Activated gamma-delta T cell (primary cell): ENCODE measurements at places on chromosomes 2 and 18.

- DNase-seq: no peak
Measured at GRCh38 chr2:117703858-117704257, 110.6 kb upstream of the DDX18 start.

GRCh38 chr2:220572385-220572784 is 945.0 kb downstream of the SLC4A3 start:
- DNase-seq: no peak

- no peak for DNase-seq
Measured at GRCh38 chr2:62177392-62178049, 18.4 kb upstream of the B3GNT2 start.

DNA sequence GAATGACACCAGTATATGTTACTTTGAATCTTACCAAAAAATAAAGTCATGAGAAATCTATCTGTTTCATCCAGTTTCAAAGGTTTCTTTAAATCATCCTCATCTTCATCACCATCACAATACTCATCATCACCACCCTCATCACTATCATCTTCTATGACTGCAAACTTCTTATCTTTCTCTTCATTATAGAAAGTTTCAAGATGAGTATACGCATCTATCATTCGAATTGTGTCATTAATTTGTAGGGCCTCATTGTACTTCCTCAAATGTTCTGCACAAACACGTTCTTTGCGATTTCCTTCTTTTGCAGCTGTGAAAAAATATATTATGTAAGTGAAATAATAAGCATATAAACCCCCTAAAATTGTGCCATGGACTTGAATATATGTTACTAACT is 34.1 kb upstream of the FAP start:
- DNase-seq: no peak

- no peak for DNase-seq
Measured at GRCh38 chr2:179614121-179614520, 247.3 kb downstream of the ZNF385B start.

- DNase-seq: no peak
Measured at GRCh38 chr2:88591698-88592097, 35.6 kb downstream of the EIF2AK3 start.

DNA sequence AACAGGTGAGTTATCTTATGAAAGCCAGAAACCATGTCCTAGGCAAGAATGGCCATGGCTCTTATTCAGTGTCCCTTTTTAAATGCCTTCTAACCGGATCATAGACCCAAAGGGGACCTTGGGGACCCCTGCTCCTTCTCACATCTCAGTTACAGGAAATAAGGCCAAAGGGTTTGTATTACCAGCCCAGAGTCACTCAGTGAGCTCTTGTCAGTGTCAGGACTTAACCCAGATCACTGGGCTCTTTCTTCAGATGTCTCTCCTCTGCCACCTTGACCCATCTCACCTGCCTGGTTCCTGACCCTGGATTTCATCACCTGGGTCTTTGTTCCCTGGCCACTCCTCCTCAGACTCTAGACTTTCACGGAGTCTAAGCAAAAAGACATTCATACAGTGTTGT is 556.7 kb downstream of the CMPK2 start:
- DNase-seq: no peak

- DNase-seq: no peak
Measured at GRCh38 chr18:21833604-21834298, 93.2 kb downstream of the MIB1 start.

DNA sequence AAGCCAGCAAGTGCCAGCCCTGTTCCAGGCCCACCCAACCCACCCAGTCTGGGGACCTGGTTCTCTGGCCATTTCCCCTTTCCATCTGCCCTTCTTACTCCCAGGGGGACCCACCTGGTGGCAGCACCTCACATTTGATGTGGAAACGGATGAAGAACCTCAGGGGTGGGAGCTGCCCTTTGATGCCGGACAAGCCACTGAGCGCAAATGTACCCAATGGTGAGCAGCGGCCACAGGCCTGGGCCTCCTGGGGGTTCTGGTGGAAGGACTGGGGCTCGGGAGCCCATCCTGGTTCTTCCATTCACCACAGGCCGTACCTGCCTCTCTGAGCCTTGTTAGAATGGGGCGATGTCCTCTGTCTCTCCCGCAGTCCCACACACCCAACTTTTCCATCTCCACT is 84.7 kb downstream of the EPAS1 start:
- DNase-seq: no peak

DNA sequence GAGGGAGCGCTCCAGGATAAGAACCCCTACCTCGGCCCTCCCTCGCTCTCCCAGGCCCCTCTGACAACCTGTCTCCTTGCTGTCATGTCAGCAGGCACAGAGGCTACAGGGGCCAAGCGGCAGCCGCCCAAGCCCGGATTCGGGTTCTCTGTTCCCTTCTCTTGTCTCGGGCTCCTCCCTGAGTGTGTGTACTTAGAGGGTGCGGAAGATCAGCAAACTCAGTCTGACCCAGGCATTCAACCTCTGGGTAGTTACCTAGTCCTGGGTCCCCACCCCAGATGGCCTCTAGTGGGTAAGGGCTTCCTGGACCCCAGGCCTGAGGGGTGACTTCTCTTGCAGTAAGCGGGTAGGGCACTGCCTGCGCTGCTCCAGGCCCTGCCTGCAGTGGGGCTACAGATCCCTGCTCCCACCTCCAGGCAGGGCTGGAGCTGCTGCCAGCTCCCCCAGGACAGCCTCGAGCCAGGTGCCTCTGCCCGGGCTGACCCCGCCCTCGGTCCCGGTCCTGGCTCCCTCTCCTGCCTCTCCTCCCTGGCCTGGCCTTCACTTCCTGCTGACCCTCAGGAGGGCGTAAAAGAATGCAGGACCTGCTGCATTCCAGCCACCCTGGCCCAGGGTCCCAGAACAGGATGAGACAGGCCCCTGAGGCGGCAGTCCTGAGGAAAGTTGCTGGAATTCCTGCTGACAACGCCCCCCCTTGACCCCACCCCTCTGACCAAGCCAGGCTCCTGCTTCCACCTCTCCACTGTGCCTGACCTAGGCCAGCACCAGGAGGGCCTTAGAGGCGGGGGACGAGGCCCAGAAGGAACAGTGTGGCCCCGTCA is 22.0 kb downstream of the GPC1 start:
- no peak for DNase-seq

DNA sequence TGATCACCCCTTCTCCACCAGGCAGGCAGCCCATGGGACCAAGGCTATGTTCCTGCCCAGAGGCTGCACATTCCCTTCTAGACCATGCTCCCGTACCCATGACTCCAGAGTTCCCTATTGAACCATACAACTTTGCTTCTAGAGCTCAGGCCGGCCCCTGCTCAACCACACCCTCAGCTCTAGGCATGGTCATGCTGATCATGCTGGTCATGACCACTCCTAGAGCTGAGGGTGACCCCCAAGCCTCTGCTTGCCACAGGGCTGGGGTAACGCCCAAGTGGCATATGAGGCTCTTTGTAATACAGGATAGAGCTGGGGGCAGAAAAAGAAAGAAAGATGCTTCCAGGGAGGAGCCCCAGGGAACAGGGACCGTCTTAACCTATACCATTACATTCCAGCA is 301.8 kb downstream of the SP3 start:
- DNase-seq: no peak

DNA sequence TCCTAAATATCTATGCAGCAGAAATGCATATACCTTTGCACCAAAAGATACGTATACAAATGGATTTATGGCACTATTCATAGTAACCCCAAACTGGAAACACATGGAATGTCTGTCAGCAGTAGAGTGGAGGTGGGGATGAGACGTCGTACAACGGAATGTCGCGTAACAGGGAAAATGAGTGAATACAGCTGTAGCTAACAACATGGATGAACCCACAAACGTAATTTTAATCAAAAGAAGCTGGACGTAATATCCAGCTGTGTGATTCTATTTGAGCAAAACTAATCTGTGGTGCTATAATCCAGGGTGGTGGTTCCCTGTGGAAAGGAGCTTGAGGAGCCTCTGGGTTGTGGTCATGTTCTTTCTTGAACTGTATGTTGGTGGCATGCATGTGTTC is 89.9 kb downstream of the MTA3 start:
- DNase-seq: no peak

- no peak for DNase-seq
Measured at GRCh38 chr2:120832296-120833070, 96.8 kb downstream of the GLI2 start.

GRCh38 chr2:69554981-69555380 is 88.6 kb downstream of the AAK1 start:
- no peak for DNase-seq

- no peak for DNase-seq
Measured at GRCh38 chr2:120609826-120610395, 125.8 kb upstream of the GLI2 start.

DNA sequence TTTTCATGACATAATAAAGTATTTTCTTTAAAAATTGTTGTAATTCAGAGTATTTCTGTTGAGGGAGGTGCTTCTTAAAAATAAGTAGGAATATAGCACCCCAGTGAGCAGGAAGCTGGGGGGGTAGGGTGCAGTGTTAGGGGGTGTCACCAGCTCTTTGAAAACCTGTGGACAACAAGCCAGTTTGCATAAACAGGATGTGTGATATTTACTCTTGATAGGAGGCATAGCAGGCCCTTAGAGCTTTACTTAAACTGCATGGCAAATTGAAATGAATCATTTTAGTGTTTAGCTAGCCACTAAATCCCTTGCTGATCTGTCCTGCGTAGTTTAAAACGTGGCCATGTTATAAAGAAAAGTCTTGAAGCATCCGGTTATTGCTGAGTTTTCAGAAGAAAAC is 8.4 kb downstream of the TGIF1 start:
- no peak for DNase-seq

DNA sequence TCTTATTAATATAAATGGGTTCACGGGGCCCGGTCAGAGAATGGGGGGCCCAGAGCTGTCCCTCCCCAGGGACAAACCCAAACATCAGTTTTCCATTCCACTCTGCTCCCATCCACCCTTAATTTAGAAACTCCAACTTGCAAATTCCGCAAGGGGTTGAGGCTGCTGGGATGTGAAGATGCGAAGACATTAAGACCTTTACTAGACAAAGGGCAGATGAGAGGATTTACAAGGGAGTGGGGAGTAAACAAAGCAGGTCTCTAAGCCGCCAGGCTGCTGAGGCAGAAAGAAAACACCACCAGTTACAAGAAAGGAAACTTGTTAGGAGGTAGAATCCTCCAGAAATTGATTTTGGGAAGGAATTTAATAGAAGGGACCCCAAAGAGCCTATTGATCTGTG is 33.1 kb downstream of the MARCO start:
- DNase-seq: no peak

- no peak for DNase-seq
Measured at GRCh38 chr2:185734658-185735057, 3.9 kb upstream of the FSIP2 start.

- DNase-seq: no peak
Measured at GRCh38 chr2:133346654-133347053, 221.6 kb downstream of the NCKAP5 start.

DNA sequence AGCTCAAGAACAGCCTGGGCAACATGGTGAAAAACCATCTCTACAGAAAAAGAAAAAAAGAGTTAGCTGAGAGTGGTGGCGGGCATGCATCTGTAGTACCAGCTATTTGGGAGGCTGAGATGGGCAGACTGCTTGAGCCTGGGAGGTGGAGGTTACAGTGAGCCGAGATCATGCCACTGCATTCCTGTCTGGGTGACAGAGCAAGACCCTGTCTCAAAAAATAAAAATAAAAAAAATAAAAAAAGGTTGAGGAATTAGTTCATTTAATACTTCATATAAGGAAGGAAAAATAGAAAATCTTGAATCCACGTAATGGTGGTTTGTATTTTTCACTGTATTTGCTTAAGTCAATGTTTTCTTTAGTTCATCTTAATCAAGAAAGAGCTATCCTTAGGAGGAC is 241.7 kb downstream of the TGIF1 start:
- DNase-seq: no peak
